ENCODE measurements at places on chromosomes 2 and 18. TPM values are rescaled to one million over a fixed set of nuclear protein-coding genes. Genes with fewer than 3 reads are reported as not detected.

ADD2 gene
- not detected for total RNA-seq

OXER1 gene
- total RNA-seq: not detected

TUBA3E gene
- not detected for total RNA-seq

CLEC4F gene
- total RNA-seq: not detected

ANKRD62 gene
- total RNA-seq: not detected

C2orf74 gene
- total RNA-seq: 6.5 TPM

DSEL gene
- total RNA-seq: 156 TPM

CDCA7 gene
- 4.7 TPM for total RNA-seq

KIF5C gene
- total RNA-seq: 0.58 TPM

HOXD8 gene
- total RNA-seq: 0.44 TPM

PCARE gene
- total RNA-seq: not detected

LRRTM1 gene
- total RNA-seq: not detected

KYNU gene
- total RNA-seq: 1.2 TPM

ETAA1 gene
- 11.6 TPM for total RNA-seq

SLC14A1 gene
- total RNA-seq: 81.0 TPM

ESPNL gene
- total RNA-seq: 9.8 TPM

ACTG2 gene
- 4.1 TPM for total RNA-seq

CLIP4 gene
- 63.6 TPM for total RNA-seq

DNMT3A gene
- total RNA-seq: 18.4 TPM

RMDN2 gene
- total RNA-seq: 5.1 TPM
